ENCODE measurements at places on chromosomes 4 and X.

DNA sequence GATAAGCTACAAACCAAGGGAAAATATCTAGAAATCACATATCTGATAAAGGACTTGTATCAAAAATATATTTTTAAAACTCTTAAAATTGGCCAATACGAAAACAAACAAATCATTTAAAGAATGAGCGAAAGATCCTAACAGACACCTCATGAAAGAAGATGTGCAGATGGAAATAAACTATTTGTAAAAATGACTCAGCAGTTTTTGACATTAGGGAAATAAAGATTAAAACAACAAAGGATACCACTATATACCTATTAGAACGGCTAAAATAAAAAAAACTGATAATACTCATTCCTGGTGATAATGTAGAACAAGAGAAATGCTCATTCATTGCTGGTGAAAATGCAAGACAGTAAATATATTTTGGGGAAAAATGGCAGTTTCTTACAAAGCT is 506.4 kb downstream of the KLHL4 start:
- no peak for DNase-seq

GRCh38 chrX:136209016-136209738 is 42.0 kb downstream of the MAP7D3 start:
- DNase-seq = no peak

- DNase-seq = no peak
Measured at GRCh38 chr4:5931526-5931925, 38.6 kb upstream of the CRMP1 start.

DNA sequence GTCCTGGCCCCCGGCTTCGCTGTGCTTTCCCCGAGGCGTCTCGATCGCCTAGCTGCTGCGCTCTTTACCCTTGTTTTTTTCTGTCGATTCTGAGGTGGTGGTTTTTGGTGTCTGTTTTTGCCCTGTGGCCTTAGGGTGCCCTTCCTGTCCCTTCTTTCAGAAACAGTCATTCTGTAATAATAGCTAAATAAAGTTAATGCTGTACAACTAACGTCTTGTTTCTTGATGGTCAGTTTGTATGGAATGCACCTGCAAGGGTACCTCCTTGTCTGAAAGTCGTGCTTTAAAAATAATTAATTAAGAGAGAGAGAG is 686 bp downstream of the FIP1L1 start:
- DNase-seq = no peak

GRCh38 chr4:25978327-25978726 is 64.3 kb downstream of the SMIM20 start:
- DNase-seq = no peak

DNA sequence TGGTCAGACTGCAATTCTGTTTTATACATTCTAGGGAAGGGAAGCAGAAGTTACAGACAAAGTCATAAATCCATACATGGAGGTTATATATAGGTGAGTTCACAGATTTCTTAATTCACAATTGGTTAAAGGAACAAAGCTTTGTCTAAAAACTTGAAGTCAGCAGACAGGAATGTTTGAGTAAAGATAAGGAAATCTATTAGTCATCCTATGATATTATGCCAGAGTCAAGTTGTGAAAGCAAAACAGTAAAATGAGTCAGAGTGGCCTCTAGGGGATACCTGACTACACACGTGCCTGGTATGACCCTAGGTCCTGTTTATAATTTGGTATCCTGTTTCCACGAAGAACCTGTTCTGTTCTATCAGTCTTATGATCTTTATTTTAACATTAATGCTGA is 31.5 kb downstream of the ACTRT1 start:
- DNase-seq = no peak

GRCh38 chr4:112552668-112553067 is 36.7 kb upstream of the NEUROG2 start:
- DNase-seq = no peak

- no peak for DNase-seq
Measured at GRCh38 chr4:56444719-56445118, 8.7 kb downstream of the PAICS start.

GRCh38 chrX:106917830-106918500 is 2.2 kb upstream of the CLDN2 start:
- no peak for DNase-seq

GRCh38 chrX:25015486-25016360 is at the start of gene ARX:
TSS of gene ARX (minus strand) at chrX:25015965. CDS start at chrX:25015737, 228 bp downstream.
- no peak for DNase-seq

GRCh38 chr4:159232465-159233106 is 129.7 kb downstream of the RAPGEF2 start:
- DNase-seq = no peak

- no peak for DNase-seq
Measured at GRCh38 chrX:68232206-68232605, 201.1 kb downstream of the OPHN1 start.

- no peak for DNase-seq
Measured at GRCh38 chr4:42510225-42510624, 112.9 kb downstream of the SHISA3 start.

- no peak for DNase-seq
Measured at GRCh38 chrX:13662355-13662791, 9.4 kb downstream of the TCEANC start.

- no peak for DNase-seq
Measured at GRCh38 chr4:3643518-3644433, 111.6 kb upstream of the LRPAP1 start.

GRCh38 chr4:147768113-147768512 is 36.2 kb downstream of the ARHGAP10 start:
- DNase-seq = no peak

Data from activated CD8-positive, alpha-beta memory T cell treated with anti-CD3 and anti-CD28 coated beads for 4 hours (primary cell).